ENCODE measurements at places on chromosomes 3 and 15.

DNA sequence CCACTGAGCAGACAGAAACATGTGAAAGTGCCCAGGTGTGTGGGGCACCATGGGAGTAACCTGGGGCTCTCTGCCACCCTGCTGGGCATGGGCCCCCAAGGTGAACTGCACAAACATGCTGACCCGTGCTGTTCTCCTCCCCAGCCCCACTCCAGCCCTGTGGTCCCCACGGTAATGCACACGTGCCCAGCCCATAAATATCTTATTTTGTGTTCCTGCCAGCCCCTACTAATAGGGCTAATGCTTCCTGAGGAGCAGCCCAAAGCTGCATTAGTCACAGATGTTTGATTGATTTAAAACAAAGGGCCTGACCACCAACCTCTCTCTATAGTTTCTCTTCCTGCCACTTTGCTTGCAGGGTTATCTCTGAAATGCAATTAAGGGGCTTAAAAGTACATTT is 95.4 kb downstream of the ABHD5 start:
- DNase-seq, result no peak

DNA sequence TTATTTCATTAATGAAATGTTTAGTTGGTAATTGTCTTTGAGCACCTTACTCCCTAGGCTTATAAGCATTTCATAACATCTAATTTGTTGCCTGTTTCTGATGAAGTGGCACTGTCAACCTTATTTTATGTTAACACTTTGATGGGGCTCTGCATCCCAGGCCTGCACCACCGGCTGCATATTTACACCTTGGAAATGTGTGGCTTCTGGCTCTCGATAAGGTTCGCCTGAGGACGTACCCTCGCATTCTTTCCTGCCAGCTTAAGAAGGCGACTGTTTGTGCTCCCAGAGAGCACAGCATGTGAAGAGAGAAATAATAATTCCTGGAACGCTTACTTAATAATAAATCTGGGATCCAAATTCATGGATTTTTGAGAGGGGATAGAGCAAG is 763.3 kb upstream of the CFAP20DC start:
- no peak for DNase-seq

- DNase-seq, result no peak
Measured at GRCh38 chr3:192727032-192727847, at the start of gene FGF12. FGF12 (minus strand) TSS chr3:192727541.

DNA sequence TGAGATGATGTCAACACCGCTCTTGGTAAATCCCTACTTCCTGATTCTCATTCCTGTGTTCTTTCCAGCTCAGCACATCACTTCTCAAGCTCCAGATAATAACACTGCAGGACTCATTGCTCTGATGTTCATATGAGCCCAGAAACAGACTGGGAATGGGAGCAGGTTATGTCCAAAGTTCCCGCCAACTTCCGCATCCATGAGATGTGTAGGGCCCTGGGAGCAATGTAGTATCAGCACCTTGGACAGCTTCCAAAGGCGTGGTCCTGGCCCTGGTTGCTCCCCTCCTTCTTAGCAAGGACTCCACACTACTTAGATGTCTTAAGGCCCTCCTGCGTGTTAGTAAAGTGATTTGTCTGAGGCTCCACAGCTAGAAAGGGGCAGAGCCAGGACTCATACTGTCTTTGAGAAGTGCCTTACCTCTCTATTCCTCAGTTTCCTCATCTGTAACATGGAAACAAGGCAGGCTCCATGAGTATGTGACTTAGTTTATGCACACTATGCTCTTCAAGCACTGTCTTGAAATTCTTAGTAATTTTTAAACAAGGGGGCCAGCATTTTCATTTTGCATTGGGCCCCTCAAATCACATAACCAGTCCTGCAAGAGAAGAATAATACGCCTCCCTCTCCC is 27.9 kb upstream of the SLC6A1 start:
- no peak for DNase-seq

- no peak for DNase-seq
Measured at GRCh38 chr3:99319450-99319849, 318.9 kb upstream of the COL8A1 start.

DNA sequence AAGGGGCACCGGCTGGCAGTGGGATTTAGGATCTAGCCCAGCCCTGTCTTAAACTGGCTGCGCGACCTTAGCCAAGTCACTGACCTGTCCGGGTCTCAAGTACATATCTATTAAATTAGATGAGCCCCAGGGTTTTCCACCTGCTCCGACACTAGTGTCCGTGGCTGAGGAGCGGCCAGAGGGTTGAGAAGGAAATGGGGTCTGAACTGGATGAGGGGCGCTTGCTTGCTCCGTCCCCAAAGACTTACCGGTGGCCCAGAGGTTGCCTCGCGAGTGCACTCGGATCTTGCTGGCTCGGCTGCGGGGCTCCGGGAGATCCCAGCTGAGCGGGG is 285 bp downstream of the NMB start:
- no peak for DNase-seq

GRCh38 chr3:14725564-14726440 is 50.9 kb downstream of the C3orf20 start:
- no peak for DNase-seq
